SW 1271 (cell line): ENCODE measurements at places on chromosomes 7 and 10.

DNA sequence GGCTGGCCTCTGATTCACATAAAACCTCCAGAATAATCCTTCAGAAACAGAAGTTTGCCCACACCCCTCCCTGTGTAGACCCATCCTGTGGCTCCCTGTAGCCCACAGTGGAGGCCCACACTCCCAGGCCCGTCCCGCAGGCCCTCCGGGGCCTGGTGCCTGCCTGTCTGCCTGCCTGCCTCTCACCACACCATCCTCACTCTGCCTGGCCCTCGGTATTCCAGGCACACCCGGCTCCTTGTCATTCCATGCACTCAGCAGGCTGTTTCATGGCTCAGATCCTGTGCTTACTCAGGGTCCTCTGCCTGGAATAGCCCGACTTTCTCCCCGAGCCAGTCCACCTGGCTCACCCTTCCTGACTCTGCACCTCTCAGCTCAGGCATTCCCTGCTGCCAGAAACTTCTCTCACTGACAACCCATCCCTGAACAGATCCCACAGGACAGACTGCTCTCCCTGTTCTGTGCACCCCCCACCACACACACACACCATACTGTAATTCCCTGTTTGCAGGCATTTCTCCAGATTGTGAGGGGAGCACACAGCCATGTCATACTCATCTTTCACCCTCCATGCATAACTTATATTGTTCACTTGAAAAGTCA lies 498.0 kb upstream of the ZMIZ1 start:
- DNase-seq = no peak

DNA sequence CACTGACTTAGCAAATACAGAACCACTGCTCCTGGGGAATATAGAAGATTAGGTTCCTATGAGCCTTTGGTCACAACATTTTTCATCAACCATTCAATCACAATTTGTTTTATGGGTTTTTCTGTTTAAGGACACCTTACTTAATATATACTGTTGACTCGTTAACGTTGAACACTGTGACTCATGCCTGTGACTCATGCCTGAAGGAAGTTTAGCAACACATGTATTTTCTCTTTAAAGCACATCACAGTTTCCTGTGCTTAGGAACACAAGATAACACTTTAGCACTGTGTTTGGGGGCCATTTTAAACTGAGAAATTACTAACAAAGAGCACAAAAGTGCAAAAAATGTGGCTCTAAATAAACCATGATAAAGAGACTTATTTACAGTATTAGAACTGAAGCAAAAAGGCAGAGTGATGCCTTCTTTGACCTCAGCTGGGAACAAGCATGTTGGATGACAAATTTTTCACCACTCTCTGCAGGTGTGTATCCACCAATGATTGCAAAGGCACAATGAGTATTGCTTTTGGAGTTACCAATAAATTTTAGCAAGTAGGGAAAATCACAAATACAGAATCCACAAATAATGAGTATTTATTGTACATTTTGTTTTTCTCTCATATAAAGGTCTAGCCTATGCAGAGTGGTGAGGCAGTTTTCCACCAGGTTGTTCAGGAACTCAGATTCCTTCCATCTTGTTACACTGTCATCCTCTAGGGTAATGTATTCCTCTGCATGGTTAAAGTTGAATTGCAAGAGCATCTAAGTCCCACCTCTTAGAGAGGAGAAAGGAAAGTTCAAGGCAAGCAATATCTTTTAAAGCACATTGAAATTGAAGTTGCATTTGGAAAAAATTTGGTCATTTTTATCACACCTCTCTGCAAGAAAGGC lies 7.3 kb downstream of the FGFBP3 start:
- peak; percentile 61 for DNase-seq

GRCh38 chr10:124300224-124300623 lies 118.5 kb downstream of the OAT start:
- DNase-seq = no peak

GRCh38 chr7:105257338-105257737 lies 131.4 kb downstream of the SRPK2 start:
- no peak for DNase-seq

DNA sequence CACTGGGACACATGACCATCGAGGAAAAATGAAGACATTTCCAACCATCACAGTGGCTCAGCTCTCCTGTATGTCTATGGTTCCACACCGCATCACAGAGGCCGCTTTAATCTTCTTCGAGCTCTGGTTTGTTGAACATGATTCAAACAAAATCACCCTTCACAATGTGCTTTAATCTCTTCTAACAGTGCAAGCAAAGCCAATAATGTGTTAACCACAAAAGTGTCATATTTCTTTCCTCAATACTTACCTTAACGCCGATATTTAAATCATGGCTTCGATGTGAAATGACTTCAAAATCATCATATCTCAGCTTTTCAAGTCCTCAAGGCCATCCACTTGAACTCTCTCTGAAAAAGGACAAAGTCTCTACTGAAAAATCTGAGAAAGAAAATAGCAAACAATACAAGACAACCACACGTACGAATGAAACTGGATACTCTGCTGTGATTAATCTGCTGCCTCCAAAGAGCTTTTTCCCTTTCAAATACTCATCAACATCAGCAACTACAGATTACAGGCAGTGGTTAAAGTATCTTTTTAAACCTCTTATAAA lies 23.0 kb upstream of the SVIL start:
- DNase-seq = no peak

DNA sequence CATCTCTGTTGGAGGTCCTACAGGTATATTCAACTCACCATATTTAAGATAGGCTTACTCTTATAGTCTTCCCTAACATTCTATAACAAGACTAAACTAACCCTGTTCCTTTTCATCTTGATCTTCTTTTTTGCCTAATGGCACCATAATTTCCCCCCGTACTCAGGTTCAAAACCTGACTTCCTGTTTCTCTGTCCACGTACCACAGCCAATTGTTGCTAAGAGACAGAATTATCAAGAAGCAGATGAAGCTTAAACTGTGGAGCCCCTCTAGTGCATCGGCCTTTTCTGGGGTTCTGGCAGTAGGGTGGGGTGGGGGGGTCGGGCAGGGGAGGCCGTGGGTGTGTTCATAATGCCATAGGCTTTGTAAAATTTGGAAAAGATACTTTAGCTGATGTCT lies 109.2 kb downstream of the EVX1 start:
- DNase-seq = no peak

DNA sequence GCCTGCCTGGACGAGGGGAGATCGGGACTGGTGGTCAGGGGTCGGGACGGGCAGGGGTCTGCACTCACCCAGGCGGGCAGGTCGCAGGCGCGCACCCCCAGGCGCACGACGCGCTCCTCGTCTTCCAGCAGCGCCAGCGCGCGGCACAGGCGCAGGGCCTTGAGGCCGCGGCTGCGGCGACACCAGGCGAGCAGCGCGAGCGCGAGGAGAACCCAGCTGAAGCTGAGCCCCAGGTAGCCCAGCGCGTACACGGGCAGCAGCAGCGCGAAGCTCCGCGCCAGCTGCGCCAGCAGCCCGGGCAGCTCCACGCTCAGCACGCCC lies 328 bp downstream of the ESYT2 start:
- DNase-seq = peak; percentile 48

DNA sequence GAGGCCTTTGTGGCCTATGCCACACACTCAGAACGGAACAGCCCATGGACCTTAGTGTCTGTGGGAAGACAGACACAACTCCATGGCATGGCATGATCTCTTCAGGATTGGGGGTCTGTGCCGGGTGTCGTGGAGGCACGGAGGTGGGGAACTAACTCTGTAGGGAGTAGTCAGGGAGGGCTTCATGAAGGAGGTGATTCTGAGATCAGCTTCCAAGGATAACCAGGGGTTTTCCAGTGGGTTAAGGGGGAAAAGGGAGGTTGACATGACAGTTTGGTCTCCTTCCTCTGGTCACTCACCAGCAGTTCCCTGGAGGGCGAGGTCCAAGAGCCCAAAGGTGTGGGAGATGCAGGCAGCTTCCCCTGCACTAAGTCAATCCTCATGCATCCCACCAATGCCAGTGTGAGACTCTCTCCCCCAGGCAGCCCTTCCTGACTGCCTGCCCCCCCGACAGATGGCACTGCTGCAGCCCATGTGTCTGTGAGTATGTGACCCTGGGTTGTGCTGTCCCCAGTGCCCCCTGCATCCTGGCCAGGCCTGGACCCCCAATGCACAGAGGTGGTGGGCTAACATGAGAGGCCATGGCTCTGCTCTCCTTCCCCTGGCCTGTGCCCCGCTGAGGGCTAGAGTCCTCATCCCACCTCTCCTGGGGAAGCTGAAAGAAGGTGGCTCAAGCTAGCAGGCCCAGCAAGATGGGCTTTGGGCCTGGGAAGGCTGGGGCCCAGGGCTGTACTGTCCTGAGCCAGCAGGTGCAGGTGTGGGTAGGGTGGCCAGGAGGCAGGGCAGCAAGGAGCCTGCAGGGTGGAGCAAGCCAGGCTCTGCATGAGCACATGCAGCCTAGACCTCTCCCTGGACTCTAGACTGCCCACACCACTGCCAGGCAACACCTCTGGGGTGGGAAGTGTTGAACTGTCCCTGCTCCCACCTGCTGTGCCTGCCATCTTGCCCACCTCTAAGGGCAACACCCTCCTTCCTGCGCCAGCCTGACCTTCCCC lies 39.7 kb downstream of the RASGEF1A start:
- DNase-seq = no peak

DNA sequence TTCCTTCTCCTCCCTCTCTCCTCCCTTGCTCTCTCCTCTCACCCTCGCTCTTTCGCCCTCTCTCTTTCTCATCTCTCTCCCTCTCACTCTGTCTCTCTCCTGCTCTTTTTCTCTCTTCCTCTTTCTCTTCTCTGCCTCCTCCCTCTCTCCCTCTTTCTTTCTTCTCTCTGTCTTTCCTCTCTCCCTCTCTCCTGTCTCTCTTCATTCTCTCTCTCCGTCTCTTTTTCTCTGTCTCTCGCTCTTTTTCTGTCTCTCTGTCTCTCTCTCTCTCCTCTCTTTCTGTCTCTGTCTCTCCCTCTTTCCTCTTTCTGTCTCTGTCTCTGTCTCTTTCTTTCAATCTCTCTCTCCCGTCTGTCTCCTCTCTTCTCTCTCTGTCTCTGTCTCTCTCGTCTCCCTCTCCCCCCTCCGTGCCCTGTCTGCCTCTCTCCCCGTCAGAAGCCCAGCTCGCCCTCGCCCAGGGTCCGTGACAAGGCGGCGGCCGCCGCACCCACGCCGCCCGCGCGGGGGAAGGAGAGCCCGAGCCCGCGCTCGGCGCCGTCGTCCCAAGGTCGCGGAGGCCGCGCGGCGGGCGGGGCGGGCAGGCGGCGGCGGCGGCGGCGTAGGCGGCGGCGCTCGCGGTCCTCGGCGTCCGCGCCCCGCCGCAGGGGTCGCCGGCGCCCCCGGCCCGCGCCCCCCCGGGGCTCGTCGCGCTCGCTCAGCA lies 21.3 kb upstream of the HSPB1 start:
- no peak for DNase-seq

DNA sequence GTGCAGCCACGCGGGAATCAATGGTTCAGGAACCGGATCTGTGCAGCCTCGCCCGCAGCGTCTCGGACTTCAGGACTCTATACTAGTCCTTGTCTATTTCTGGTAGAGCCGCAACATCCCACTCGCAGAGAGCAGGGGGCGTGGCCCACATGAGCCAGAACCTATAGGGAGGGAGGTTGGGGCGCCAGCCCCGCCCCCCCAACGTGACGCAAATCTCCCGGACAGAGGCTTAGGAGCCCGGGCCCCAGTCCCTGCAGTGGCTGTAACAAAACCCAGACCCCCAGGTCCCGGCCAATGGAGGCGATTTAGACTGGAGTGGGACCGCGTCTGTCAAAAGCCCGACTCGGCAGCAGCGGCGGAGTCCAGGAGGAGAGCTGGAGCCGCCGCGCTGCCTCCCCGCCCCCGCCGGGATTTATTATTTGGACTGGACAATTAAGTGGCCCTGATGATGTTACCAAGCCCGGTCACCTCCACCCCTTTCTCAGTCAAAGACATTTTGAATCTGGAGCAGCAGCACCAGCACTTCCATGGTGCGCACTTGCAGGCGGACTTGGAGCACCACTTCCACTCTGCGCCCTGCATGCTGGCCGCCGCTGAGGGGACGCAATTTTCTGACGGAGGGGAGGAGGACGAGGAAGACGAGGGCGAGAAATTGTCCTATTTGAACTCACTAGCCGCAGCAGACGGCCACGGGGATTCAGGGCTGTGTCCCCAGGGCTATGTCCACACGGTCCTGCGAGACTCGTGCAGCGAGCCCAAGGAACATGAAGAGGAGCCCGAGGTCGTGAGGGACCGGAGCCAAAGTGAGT lies at the start of gene NKX2-3:
TSS of gene NKX2-3 (plus strand) at position 256 of the 809 bp plus-strand sequence. CDS start at position 446, 190 bp downstream.
- no peak for DNase-seq

DNA sequence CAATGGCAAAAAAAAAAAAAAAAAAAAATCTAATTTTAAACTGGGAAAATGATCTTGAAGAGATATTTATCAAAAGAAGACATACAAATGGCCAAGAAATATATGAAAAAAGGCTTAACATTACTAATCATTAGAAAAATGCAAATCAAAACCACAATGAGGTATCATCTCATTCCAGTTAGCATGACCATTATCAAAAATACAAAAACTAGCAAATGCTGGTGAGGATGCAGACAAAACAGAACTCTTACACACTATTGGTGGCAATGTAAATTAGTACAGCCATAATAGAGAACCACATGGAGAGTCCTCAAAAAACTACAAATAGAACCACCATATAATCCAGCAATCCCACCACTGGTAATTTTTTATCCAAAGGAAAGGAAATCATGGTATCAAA lies 489.6 kb downstream of the TNS3 start:
- DNase-seq = no peak

DNA sequence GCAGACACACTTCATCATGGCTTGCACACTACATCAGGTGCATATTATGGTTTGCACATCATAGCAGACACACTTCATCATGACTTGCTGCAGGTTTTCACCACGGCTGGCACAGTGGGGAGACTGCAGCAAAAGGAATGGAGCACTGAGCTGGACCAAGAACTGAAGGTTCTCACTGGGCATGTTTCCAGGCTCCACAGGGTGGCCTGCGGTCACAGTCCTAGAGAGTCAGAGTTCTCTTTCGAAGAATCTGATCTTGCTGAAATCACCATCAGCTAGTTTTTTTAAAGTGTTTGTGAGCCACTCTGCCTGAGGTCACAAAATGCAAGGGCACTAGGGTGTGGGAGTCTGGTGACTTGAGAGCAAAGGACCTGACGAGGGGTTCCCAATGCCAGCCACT lies 140.4 kb upstream of the NPY start:
- no peak for DNase-seq

GRCh38 chr10:102668326-102669107 lies 24.2 kb downstream of the TRIM8 start:
- DNase-seq = no peak

- no peak for DNase-seq
These were observed 136.6 kb downstream of the CHN2 start for GRCh38 chr7:29331163-29331562.

GRCh38 chr7:111239437-111239836 lies 148.5 kb downstream of the LRRN3 start:
- DNase-seq = no peak

DNA sequence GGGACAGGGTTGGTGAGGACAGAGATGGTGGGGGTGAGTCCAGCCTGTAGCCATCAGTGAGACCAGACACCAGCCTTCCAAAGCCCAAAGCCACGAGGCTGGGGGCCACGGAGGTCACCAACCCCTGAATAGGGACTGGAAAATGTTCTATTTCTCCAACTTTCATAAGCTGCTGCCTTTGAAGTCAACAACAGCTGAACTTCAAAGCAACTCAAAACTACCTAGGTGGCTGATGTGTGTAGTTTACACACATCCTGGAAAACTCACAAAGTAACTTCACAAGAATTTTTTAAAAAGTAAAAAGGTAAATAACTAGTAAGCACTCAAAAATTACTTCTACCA lies 88.8 kb downstream of the CHST15 start:
- DNase-seq = no peak
